ENCODE measurements at places on chromosomes 12 and 14. TPM values are rescaled to one million over a fixed set of nuclear protein-coding genes. Genes with fewer than 3 reads are reported as not detected.

The TEX22 gene
- 0.51 TPM for total RNA-seq

The CEBPE gene
- not detected for total RNA-seq

The CCDC177 gene
- total RNA-seq = not detected

The AVPR1A gene
- not detected for total RNA-seq

The ZNF10 gene
- 12.1 TPM for total RNA-seq
